Substantia nigra (tissue), 51 donors: ENCODE measurements at places on chromosomes 6 and 20.
A peak's percentile ranks its signal among the peaks of the same experiment; 100 is the strongest.

DNA sequence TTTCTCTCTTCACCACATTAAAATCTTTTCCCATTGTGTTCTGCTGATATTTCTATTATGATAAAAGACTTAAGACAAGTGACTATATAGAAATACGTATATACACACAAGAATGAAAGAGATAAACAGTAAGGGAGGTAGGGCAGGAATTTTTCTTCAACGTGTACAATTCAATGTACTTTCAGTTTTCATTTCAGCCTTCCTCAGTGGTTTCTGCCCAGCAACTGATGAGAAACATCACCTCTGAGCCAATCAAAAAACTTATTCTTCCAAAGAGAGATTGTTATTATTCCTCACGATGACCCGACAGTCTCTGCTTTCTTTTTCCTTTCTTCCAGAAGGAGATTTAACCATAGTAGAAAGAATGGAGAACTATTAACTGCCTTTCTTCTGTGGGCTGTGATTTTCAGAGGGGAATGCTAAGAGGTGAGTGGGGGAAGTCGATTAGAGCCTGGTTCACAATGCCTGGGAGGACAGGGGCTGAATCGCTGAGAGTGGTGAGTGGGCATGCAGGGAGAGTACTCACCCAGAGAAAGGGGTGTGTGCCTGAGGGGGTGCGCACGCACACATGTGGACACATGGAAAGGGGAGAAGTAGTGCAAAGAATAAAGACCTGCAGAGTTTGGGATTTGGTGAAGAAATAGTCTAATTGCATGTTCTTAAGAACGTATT, at the start of gene BTN3A1:
BTN3A1 (plus strand) TSS at position 289 of the 672 bp plus-strand sequence. CDS start 3,289 bp downstream, outside the sequence.
- peak; percentile 27 for DNase-seq

DNA sequence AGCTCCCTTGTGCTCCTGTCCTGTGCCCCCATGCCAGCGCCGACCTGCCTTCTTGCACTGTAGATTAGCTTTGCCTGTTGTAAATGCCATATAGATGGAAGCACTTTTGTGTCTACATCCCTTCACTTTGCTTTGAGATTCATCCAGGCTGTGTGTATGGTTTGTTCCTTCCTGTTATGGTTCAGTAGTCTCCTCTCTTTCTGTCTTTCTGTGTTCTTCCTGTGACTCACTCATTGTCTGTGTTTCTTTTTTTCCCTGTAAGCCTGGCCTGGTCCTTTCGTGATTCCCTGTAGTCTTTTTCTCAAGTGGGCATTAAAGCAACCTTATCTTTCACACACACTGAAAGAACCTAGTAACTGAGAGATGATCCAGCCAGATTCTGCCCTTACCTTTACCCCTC, 66.6 kb downstream of the JARID2 start:
- DNase-seq, result peak; percentile 40

DNA sequence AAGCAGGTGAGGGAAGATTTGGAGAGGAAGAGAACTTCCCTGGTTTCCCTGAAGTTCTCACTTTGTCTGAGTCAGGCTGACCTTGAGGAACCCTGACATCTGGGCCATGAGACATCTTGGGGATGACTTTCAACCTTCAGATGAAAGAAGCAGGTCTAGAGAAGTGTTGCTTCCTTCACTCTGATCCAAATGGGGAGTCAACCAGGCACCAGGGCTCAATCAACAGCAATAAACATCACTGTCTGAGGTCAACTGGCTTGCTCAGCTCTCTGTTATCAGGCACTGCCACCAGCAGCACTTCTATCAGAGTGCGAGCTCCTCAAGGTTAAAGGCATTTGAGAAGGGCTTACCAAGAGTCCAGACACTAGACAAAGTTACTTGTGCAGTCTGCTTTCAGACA, 6.3 kb downstream of the ACOT8 start:
- DNase-seq, result no peak

- no peak for DNase-seq
Observed at GRCh38 chr20:4187147-4187546, 171.8 kb upstream of the RNF24 start.

DNA sequence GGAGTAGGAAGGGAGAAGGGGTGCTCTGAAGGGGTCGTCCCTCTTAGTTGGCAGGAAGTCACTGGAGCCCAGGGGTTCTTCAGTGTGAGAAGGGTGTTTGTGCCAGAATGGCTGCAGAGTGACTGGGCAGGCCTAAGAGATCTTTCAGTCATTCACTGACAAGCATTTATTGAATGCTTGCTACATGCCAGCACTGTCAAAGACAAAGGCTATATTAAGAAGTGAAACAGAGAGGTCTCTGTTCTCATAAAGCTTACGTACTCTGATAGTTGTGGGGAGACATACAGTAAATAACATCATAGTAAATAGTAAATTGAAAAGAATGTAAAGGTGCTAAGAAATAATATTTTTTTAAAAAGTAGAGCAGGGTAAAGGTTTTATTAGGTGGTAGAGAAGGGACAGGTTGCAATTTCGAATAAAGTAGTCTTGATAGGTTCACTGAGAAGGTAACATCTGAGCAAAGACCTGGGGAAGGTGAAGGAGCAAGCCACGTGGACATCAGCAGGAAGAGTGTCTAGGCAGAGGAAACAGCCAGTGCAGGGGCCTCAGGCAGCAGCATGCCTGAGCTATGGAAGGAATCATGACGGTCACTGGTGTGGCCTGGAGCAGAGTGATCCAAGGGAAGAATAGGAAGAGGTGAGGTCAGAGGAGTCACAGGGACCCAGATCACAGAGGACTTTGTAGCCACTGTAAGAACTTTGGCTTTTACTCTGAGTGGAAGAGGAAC, 36.3 kb upstream of the RNF8 start:
- DNase-seq, result no peak

DNA sequence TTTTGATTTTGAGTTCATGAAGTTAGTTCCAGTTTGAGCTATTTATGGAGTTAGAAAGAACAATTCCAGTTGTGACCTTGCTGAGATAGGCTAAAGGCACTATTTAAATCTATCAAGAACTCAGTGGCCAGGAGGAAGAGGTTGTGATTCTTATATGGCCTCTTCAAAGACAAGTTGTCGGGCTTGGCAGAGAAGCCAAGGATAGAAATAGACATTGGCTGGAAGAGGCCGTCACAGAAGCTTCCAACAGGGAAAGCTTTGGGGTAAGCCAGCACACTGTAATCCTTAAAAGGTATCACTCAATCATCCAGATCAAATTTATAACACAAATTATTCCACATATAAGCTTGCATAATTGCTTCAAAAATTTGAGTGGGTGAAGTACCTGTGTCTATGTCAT, 286.1 kb downstream of the SYNE1 start:
- no peak for DNase-seq

GRCh38 chr6:112286010-112286409, 31.6 kb upstream of the LAMA4 start:
- no peak for DNase-seq

GRCh38 chr6:50610562-50610961, 102.8 kb upstream of the TFAP2D start:
- DNase-seq, result no peak

DNA sequence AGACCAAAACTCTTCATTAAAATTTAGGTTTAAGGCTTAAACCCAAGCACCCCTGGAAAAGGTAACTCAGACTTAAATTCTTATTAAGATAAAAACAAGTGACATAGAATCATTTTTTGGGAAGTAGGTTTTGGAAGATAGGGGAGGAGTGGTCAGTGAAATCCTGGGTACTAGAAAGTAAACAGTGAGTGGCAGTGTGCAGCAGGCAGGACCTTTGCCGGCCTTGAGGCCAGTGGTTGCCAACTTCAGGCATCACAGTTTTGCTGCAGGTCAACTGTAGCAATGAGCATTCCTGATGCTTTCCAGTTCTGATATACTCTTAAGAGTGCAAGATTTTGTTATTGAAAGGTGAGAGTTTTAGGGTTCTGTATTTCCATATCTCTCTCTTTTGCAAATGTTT, 69.3 kb upstream of the SUPT3H start:
- DNase-seq, result no peak

GRCh38 chr20:41278936-41279335, 38.6 kb downstream of the ZHX3 start:
- no peak for DNase-seq

DNA sequence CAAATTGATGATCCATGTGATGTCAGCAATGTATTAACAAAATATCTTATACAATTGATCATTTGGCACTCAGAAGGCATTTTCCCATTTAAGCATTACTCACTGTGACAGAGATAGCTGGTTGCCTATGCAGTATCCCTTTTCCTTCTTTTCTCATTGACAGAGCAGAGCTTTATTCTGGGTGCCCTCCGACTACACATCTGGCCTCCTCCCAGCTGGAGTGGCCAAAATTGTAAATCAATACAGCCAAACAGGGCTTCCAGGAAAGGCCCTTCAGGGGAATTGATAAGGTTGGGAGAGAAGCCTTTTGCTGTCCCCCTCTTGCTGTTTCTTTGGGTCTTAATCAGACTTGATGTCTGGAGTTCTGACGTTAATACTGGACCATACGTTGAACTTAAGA, 9.6 kb upstream of the BLOC1S5 start:
- DNase-seq, result no peak

GRCh38 chr6:12369781-12370262, 79.7 kb downstream of the EDN1 start:
- no peak for DNase-seq
